ENCODE measurements at places on chromosomes 7 and 10.
A peak's percentile ranks its signal among the peaks of the same experiment; 100 is the strongest.

DNA sequence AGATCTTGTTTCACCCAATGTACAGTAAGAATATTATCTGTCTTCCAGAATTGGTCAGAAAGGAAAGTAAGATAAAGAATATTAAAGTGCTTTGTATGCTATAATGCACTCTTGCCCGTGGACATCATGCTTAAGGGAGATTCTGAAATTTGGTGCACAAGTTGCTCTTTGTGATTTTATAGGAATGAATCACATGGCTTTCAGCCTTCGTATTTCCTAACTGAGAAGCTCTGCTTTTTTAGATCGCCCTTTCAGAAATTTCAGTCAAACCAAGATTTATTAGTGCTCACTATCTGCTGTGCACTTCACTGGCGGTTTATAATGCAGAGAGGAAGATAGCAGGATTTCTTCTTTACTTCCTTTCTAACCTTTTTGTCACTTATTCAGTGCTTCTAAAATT lies 1248.5 kb upstream of the LRRN3 start:
- DNase-seq, result no peak

GRCh38 chr7:87216701-87217508 lies 2.6 kb downstream of the TMEM243 start:
- peak; percentile 62 for DNase-seq

DNA sequence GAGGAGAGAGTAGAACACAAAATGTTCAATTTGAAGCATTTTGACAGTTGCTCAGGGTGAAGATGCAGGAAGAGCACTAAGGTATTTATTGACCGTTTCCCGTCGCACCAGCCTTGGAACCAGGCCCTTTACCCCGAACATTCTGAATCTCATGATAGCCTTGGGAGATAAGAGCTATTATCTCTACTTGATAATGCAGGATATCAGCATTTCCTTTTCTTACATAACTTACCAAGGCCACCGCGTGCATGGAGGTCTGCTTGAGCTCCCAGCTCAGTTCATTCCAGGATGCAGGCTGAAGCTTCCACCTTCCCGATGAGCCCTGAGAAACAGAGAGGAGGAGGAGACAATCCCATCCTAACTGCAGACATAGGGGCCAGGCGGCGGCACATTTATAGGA lies 324.2 kb upstream of the COBL start:
- DNase-seq, result no peak

GRCh38 chr10:70331486-70332268 lies 47.9 kb upstream of the NPFFR1 start:
- DNase-seq, result peak; percentile 17

DNA sequence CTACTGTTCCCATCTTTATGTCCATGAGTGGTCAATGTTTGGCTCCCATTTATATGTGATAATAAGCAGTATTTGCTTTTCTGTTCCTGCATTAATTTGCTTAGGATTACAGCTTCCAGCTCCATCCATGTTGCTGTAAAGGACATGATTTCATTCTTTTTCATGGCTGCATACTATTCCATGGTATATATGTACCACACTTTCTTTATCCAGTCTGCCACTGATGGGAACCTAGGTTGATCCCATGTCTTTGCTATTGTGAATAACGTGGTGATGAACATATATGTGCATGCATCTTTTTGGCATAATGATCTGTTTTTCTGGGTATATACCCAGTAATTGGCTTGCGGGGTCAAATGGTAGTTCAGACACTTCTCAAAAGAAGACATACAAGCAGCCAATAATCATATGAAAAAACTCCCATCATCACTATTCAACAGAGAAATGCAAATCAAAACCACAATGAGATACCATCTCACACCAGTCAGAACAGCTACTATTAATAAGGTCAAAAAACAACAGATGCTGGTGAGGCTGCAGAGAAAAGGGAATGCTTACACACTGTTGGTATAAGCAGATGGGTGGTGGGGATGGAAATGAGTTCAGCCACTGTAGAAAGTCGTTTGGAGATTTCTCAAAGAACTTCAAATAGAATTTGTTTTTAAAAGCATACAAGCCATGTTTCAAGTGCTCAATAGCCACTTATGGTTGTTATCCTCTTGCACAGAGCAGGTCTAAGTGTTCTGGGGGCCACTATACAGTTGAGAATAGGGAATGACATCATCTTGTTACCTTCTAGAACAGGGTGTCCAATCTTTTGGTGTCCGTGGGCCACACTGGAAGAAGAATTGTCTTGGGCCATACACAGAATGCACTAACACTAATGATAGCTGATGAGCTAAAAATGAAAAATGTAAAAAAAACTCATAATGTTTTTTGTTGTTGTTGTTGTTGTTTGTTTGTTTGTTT lies 23.2 kb upstream of the SDK1 start:
- DNase-seq, result no peak

DNA sequence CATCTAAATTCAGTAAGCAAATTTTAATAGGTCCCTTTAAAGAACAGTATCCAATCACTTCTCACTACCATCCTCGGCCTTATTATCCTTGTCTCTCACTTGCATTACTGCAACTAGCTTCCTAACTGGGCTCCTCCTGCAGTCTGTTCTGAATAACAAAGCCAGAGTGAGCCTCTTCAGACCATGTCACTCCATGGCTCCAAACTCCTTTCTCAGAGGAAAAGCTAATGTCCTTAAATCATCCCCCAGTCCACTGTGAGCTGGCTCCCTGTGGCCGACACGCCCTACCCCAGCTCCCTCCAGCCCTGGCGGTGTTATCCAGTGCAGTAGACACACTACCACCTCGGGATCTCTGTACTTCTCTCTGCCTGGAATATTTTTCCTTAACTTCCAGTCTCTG lies 80.0 kb downstream of the EPC1 start:
- DNase-seq, result no peak

- DNase-seq, result no peak
Observed at GRCh38 chr7:104772405-104773345, 241.3 kb upstream of the KMT2E start.

- no peak for DNase-seq
Observed at GRCh38 chr10:378930-379704, 243.9 kb downstream of the ZMYND11 start.

DNA sequence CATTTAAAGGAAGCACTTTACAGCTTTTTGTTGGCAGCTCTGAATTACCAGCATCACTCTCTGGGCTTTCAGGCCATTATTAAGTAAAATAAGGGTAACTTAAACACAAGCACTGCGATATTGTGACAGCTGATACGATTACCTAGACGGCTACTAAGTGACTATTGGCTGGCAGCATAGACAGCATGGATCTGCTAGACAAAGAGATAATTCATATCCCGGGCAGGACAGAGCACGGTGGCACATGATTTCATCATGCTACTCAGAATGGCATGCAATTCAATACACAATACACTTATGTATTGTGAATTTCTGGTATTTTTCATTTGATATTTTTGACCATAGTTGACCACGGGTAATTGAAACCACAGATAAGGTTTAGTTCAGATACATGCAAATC lies 522.0 kb upstream of the LRRN3 start:
- no peak for DNase-seq

- DNase-seq, result no peak
Observed at GRCh38 chr10:25954851-25955250, 20.8 kb downstream of the MYO3A start.

GRCh38 chr10:69234447-69234846 lies 14.3 kb downstream of the HKDC1 start:
- DNase-seq, result no peak

DNA sequence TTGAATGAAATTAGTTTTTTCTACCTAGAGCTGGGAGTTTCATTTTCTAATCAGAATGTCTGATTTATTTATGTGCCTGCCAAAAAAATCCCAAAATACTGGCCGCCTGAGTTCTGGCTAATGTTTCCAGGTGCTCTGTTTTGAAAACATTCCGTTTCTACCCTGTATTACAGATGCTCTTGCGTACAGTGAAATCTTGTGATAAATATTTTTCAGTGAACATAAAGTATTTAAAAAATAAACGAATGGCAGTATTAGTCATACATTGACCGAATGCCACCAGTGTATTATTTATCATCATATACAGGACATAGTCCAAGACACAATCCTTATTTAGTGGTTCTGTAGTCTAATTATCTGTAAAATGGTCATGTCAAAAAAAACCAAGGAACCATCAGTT lies 102.8 kb downstream of the KAT6B start:
- no peak for DNase-seq
